ENCODE measurements at places on chromosomes 3 and 15.

DNA sequence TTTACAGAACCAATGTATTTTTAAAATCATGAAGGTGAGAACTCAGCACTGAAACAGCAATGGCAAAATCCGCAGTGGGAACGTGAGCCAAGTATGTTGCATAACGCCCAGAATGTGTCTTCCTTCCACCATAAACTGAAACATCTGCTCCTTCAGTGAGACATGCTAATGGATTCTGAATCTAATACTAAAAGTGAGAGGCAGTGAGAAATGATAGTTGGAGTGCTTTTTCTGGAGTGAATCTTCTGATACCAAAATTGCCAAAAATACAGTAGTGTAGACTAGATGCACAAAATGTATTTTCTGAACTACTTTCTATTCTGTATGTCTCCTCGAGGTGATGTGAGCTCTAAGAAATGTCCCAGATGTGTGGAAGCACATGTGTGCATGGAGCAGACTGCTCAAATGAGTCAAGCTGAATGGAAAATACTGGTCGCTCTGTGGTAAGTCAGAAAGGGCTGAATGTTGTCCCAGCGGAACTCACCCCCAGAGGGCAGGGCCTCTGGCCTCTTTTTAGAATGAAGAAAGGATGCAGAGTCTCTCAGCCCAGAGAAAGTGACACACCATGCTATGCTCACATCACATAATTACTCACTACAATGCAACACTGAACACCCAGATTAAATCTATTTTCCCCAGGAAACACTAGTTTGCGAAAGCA lies 73.0 kb downstream of the ATP10A start:
- no peak for ATAC-seq

GRCh38 chr15:100264994-100265640 lies 76.7 kb downstream of the ADAMTS17 start:
- ATAC-seq: no peak

- no peak for ATAC-seq
These were observed 583.9 kb downstream of the NTRK3 start for GRCh38 chr15:87672309-87673288.

DNA sequence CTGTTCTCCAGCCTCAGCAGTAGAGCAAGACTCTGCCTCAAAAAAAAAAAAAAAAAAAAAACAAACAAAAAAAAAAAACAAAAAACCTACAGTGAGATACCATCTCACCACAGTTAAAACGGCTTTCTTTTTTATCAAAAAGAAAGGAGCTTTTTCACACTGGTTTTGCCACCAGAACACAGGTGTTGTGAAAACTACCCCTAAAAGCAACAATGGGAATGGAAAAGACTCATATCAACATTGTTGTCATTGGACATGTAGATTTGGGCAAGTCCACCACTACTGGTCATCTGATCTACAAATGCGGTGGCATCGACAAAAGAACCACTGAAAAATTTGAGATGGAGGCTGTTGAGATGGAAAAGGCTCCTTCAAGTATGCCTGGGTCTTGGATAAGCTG lies 24.8 kb upstream of the SLC25A38 start:
- no peak for ATAC-seq

- no peak for ATAC-seq
These were observed 93.1 kb downstream of the STAG1 start for GRCh38 chr3:136658946-136659682.

DNA sequence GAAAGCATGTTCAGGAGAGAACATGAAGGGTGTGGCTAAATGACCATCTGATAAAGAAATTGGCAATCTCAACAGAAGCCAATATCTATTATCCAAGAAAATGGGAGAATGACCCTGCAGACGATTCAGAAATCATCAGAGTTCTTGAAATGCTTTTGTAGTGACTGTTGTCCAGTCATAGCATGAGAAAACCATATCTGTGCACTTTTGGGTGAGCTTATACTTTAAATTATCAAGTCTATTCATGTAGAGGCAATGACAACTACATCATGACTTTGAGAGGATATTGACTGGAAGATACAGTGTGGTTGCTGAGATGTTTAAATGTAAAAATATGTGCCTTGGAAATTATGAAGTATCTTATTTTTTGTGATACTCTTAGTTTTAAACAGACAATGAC lies 57.6 kb upstream of the AZI2 start:
- ATAC-seq: no peak

DNA sequence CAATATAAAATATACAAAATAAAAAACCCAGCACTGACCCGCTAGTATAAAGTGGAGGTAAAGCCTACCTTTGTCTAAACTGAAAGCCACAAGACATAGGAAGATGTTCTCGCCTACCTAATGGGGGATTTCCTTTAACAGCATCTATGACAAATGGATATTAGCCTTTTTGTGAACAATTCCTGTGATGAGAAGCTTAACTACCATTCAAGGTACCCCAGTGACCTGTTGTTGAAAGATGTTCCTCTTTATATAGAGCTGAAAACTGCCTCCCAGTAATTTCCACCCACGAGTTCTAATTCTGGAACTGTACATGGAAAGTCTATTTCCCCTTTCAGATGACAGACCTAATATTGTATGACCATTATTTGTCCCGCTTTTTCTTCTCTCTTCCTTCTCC lies 109.8 kb upstream of the RASGRP1 start:
- no peak for ATAC-seq

- ATAC-seq: no peak
These were observed 745.5 kb downstream of the NR2F2 start for GRCh38 chr15:97076011-97076410.

- ATAC-seq: no peak
These were observed 162.5 kb downstream of the CADPS start for GRCh38 chr3:62712746-62713145.

Data from esophagus mucosa (tissue), 1 donor.